GM23248 (cell line): ENCODE measurements at places on chromosomes 12 and 14. TPM values are rescaled to one million over a fixed set of nuclear protein-coding genes. Genes with fewer than 3 reads are reported as not detected.
A peak's percentile ranks its signal among the peaks of the same experiment; 100 is the strongest.

DNA sequence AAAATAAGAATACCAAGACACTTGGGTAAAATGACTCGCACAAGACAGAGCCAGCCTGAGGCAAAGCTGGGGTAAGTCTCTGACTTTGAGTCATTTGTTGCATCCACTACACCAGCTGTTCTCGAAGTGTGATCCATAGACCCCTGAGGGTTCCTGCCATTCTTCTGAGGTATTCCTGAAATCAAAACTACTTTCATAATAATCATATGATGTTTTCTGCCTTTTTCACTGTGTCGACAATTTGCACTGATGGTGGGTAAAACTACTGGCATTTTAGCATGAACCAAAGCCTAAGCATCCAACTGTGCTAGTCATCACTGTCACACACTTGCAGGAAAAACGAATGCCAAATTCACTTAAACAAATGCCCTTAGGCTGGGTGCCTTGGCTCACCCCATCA is 135.5 kb upstream of the FUT8 start:
- peak; percentile 83 for DNase-seq
- no peak overlapping the region for H3K4me3 ChIP-seq
- H3K36me3 ChIP-seq, result no peaks in the 10 kb centered on the region
- H3K27me3 ChIP-seq, result no peaks in the 10 kb centered on the region
- H3K4me1 ChIP-seq, result peaks cover 18% of the 10 kb centered on the region

DNA sequence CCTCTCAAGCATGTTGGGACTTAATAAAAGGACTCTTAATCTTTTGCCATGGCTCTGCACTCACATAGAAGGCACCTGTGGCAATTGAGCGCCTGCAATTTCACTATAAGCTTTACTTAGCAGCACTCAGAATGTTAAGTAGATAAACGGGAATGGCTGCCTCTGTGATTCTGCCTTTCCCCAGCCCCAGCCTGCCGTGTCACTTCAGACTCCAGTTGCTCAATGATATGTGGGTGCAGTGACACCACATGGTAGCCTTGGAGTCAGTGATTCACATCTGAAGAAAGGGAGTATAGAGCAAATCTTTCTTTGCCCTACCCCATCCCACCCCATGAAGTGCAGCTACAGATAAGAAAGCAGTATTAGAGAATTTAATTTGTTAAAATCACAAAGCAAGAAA is 96.1 kb downstream of the ZFC3H1 start:
- peak; percentile 24 for DNase-seq
- H3K4me1 ChIP-seq, result peaks cover 7% of the 10 kb centered on the region; the same call in 1 of the 2 replicates
- no peak overlapping the region for H3K27ac ChIP-seq
- H3K4me3 ChIP-seq, result no peak overlapping the region
- no peaks in the 10 kb centered on the region for H3K27me3 ChIP-seq

DNA sequence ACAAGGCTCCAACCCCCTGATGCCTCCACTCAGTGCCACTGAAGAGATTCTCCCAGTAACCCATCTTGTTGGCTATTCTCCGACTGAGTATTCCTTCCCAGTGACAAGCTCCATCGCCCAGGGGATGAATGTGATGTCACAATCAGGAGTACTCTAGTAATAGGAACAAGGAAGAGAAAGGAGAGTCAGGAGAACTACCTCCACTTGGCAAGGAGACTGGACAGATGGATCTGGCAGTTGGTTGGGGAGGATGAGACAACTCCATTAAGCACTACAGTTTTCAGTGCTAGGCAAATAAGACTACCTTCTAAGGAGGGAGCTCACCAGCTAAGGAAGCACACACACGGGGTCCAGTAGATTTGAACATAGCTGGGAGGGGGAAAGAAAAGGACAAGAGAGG is 5.3 kb downstream of the RNF41 start:
- no peak overlapping the region for H3K27ac ChIP-seq
- no peak for DNase-seq
- no peak overlapping the region for H3K4me3 ChIP-seq
- no peaks in the 10 kb centered on the region for H3K27me3 ChIP-seq
- H3K36me3 ChIP-seq, result peaks cover 43% of the 10 kb centered on the region

DNA sequence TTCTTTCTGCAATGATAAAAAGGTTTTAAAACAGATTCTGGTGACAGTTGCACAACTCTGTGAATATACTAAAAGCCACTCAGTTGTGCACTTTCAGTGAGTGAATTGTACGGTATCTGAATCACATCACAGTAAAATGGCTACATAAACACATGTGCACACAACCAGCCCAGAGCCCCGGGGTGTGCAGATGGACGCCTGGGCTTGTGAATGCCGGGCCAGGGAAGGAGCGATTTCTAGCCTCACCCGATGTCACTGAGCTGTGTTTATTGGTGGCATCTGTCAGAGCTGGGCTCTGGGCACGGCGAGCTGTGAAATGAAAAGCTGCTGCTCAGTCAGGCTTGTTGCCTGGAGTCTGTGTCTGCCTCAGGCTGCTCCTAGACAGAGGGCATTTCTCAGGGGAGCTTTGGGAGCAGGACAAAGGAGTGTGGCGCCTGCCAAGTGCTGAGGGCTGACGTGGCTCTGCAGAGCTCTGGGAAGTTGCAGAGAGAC is 25.9 kb downstream of the RHOF start:
- no peaks in the 10 kb centered on the region for H3K36me3 ChIP-seq
- peaks cover 31% of the 10 kb centered on the region for H3K4me1 ChIP-seq
- H3K27ac ChIP-seq, result peak overlapping the region; percentile 67
- H3K4me3 ChIP-seq, result peak overlapping the region; percentile 31
- DNase-seq, result peak; percentile 90

TRIM9 gene
- 0.32 TPM in 1 of 2 replicates, not detected in the other for total RNA-seq

DNA sequence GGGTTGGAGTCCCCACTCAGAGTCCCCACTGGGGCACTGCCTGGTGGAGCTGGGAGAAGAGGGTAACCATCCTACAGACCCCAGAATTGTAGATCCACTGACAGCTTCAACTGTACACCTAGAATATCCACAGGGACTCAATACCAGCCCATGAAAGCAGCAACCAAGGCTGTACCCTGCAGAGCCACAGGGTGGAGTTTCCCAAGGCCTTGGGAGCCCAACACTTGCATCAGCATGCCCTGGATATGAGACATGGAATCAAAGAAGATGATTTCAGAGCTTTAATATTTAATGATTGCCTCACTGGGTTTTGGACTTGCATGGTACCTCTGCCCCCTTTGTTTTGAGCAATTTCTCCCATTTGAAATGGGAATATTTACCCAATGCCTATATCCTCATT is 80.4 kb downstream of the RASSF9 start:
- H3K27ac ChIP-seq, result no peak overlapping the region
- H3K4me3 ChIP-seq, result no peak overlapping the region
- no peaks in the 10 kb centered on the region for H3K4me1 ChIP-seq
- no peaks in the 10 kb centered on the region for H3K27me3 ChIP-seq
- no peaks in the 10 kb centered on the region for H3K36me3 ChIP-seq
- peak; percentile 45 for DNase-seq

DNA sequence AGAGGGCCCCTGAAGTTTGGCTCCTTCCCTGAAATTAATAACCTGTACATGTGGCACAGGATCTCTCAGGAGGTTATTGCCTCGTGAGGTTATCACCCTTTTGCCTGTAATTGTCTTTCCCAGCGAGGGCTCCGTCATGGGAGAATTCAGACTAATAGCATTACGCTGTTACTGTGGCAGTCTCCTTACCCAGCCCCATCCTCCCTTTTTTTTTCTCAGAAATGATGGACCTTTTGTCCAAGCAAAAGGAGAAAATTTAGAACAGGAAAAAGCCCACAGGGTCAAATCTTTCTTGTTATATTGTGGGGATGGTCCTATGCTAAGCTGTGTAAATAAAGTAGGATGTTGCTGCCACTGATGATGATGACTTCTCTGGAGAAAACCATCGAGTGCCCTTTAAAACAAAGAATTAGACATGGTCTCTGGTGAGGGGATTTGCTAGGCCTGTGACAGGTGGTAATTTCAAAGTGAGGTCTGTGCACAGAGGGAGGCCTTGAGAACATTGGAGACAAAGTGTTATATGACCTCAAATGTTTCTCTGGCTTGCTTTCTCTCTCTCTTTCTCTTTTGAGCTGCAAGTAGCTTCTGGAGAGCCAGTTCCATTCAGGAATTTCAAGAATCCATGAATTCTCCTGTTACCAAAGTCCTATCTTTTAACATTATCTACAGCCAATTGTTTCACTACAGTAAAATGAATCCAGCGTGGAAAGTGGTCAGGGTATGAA is 357.2 kb downstream of the BMP4 start:
- no peaks in the 10 kb centered on the region for H3K36me3 ChIP-seq
- no peaks in the 10 kb centered on the region for H3K4me1 ChIP-seq
- peaks cover 10% of the 10 kb centered on the region; the same call in 1 of the 2 replicates for H3K27me3 ChIP-seq
- H3K27ac ChIP-seq, result no peak overlapping the region

DNA sequence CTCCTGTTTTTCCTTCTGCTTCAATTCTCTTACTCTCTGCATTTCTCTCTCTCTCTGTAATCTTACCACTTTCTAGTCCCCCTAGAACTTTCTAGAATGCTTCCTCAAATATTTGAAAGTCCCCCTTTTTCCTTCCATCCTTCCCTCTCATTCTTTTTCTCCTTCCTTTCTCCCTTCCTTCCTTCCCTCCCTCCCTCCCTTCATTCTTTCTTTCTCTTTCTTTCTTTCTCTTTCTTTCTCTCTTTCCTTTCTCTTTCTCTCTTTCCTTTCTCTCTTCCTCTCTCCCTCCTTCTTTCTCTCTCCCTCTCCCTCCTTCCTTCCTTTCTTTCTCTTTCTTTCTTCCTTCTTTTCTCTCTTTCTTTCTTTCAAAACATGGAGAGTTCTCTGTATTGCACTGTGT is 201.4 kb upstream of the IGF1 start:
- no peak for DNase-seq
- H3K4me1 ChIP-seq, result no peaks in the 10 kb centered on the region
- H3K4me3 ChIP-seq, result no peak overlapping the region
- no peaks in the 10 kb centered on the region for H3K27me3 ChIP-seq
- no peak overlapping the region for H3K27ac ChIP-seq

MYH7 gene
- total RNA-seq, result not detected in 2 replicates

GRCh38 chr12:120586860-120587259 is 5.7 kb upstream of the POP5 start:
- H3K4me3 ChIP-seq, result no peak overlapping the region
- no peak overlapping the region for H3K27ac ChIP-seq
- H3K4me1 ChIP-seq, result no peaks in the 10 kb centered on the region

KLHL33 gene
- total RNA-seq, result not detected in 2 replicates

- no peak for DNase-seq
- H3K4me3 ChIP-seq, result no peak overlapping the region
- H3K4me1 ChIP-seq, result no peaks in the 10 kb centered on the region
- no peaks in the 10 kb centered on the region for H3K27me3 ChIP-seq
- H3K27ac ChIP-seq, result no peak overlapping the region
These were observed 170.2 kb downstream of the ERC1 start for GRCh38 chr12:1161197-1161596.

GPD1 gene
- 0.13 TPM in 1 of 2 replicates, not detected in the other for total RNA-seq

DNA sequence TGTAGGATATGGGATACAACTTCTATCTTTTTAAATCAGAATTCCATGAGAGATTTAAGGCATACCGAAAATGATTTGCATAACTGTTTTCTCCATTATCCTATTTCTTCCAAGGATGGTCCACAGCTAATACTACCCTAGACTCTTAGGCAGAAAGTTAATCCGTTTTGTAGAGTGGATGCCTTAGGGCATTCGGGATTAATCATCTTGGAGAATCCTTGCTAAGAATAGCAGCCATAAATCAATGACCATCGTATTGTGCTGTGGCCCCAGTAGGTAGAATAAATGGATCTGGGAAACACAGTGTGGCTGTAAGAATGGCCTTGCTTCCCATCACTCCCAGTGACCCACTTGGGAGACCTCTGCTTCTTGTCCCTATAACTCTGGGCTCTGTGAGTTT is 99.6 kb downstream of the SSPN start:
- no peak for DNase-seq
- no peaks in the 10 kb centered on the region for H3K36me3 ChIP-seq
- no peak overlapping the region for H3K4me3 ChIP-seq
- H3K4me1 ChIP-seq, result peaks cover 11% of the 10 kb centered on the region
- H3K27me3 ChIP-seq, result no peaks in the 10 kb centered on the region

- DNase-seq, result no peak
- H3K36me3 ChIP-seq, result peaks cover 15% of the 10 kb centered on the region; the same call in 1 of the 2 replicates
- no peak overlapping the region for H3K27ac ChIP-seq
- no peaks in the 10 kb centered on the region for H3K27me3 ChIP-seq
- no peaks in the 10 kb centered on the region for H3K4me1 ChIP-seq
These were observed 72.1 kb downstream of the POLR3B start for GRCh38 chr12:106429636-106430035.

GRCh38 chr12:47763481-47764346 is 5.0 kb upstream of the RAPGEF3 start:
- H3K27ac ChIP-seq, result no peak overlapping the region
- H3K36me3 ChIP-seq, result no peaks in the 10 kb centered on the region
- no peak overlapping the region for H3K4me3 ChIP-seq
- peaks cover 19% of the 10 kb centered on the region for H3K4me1 ChIP-seq

RFX4 gene
- not detected in 2 replicates for total RNA-seq

GRCh38 chr14:96482986-96483385 is 19.2 kb upstream of the PAPOLA start:
- no peak overlapping the region for H3K27ac ChIP-seq
- DNase-seq, result no peak
- H3K4me3 ChIP-seq, result no peak overlapping the region
- H3K36me3 ChIP-seq, result no peaks in the 10 kb centered on the region

DNA sequence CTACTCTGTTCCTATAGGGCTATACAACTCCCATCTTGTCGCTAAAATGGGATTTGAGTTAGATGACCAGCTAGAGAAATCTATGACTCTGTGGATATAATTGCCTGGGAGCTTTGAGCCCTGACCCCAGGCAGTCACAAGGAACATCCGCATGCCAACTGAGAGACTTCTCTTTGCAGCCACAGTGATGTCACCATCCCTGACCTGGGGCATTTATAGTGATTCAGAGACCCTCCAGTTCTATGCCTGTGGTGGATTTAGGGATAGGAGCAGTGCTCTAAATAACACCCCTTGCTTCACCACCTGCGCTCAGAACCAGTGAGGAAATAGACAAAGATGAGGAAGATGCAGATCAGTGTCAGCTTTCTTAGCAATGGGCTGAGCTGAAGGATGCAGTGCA is 86.2 kb downstream of the RIN3 start:
- peak overlapping the region; percentile 41 for H3K27ac ChIP-seq
- H3K4me3 ChIP-seq, result no peak overlapping the region
- H3K36me3 ChIP-seq, result no peaks in the 10 kb centered on the region
- no peaks in the 10 kb centered on the region for H3K27me3 ChIP-seq

GRCh38 chr14:23154964-23155587 is 28.4 kb downstream of the SLC7A8 start:
- no peaks in the 10 kb centered on the region for H3K36me3 ChIP-seq
- H3K27me3 ChIP-seq, result no peaks in the 10 kb centered on the region
- H3K27ac ChIP-seq, result peak overlapping the region; percentile 90
- peak overlapping the region; percentile 59 for H3K4me3 ChIP-seq

DNA sequence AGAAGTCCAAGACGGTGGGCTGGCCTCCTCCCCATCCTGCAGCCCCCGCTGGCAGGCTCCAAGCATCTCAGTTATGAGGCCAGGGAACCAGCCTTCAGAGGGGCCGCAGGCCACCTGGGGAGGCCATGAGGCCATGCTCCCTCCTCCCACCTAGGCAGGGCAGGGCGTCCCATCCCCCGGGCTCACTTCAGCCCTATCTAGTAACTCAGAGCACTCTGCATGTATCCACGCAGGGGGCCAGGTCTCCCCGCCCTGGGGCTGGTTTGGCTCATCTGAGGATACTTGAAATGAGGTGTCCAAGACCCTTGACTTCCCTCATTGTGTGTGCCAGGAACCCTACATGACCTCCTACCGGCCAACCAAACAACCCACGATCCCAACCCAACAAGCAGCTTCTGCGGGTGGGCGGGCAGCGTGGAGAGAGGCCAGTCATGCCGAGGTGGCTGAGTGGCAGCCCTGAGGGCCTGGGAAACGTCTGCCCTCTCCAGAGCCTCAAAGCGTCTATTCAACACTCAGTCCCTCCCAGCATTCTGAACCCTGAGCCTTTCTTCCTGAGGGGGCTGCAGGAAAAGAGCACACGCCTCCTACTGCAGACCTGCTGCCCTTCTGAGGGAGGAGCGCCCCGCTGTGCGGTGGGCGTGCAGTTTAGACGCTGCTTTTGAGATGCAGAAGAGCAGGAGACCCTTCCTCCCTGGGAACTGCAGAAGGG is 16.8 kb downstream of the ISCA2 start:
- H3K27ac ChIP-seq, result peak overlapping the region; percentile 96
- H3K36me3 ChIP-seq, result peaks cover 23% of the 10 kb centered on the region
- 0 out of 2 replicates have a peak overlapping the region, but pooled peaks have one; percentile 12 for H3K4me3 ChIP-seq
- peaks cover 33% of the 10 kb centered on the region for H3K4me1 ChIP-seq
